ENCODE measurements at places on chromosomes 6 and 20.

- no peak for DNase-seq
These were observed 3.9 kb downstream of the SLC22A2 start for GRCh38 chr6:160254467-160255312.

- no peak for DNase-seq
These were observed 3.9 kb upstream of the SDCBP2 start for GRCh38 chr20:1332749-1333300.

- DNase-seq: no peak
These were observed 323.3 kb downstream of the CDH4 start for GRCh38 chr20:61575151-61575937.

DNA sequence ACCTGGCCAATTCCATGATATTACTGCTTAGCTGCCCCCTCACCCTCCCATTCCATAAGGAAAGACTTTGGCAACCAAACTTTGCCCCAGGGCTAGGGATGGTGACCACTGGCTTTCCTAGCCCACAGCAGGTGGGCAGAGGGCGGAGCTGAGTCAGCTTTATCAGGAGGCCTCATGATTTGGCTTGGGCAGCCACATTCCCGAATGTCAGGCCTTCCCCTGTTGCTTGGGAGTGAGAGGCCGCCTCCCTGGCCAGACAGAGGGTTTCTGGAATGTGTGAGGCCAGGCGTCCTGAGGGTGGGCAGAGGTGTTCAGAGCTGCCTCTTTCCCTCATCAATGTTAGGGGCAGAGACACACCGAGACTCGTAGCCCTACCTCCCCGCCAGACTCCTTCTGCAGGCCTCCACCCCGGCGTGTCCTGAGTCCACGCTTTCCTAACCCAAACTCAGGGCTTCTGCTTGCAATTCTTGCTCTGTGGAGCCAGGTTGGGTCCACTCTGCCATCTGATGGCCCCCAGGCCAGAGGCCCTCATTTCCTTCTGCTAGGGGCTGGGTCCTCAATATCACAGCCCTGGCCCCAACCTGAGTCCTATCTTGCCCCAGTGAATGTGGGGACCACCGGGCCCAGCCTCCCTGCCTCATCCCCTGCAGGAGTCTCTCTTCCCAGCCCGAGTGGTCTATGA, 19.3 kb downstream of the UQCC2 start:
- no peak for DNase-seq

GRCh38 chr6:144352331-144352730, 67.2 kb downstream of the UTRN start:
- no peak for DNase-seq

- no peak for DNase-seq
These were observed 50.8 kb downstream of the PSMG4 start for GRCh38 chr6:3309391-3310050.

DNA sequence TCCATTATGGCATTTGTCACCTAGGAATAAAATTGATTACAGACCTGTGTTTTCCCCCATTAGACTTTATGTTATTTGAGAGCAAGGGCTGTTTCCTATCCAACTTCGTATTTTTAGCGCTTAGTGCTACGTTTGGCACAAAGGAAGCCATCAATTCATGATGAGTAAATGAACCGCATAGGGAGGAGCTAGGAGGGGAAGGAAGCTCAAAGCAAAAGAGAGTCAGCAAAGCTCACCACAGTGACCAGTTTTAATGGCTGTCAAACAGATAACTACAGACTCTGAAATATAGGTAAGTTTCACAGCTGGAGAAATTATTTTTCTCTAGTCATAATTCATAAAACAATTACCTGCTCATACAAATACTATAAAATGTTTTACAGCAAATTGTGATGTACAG, 6.9 kb upstream of the SAMD3 start:
- DNase-seq: no peak

GRCh38 chr6:31691078-31691463, 10.2 kb upstream of the LY6G5C start:
- DNase-seq: no peak

DNA sequence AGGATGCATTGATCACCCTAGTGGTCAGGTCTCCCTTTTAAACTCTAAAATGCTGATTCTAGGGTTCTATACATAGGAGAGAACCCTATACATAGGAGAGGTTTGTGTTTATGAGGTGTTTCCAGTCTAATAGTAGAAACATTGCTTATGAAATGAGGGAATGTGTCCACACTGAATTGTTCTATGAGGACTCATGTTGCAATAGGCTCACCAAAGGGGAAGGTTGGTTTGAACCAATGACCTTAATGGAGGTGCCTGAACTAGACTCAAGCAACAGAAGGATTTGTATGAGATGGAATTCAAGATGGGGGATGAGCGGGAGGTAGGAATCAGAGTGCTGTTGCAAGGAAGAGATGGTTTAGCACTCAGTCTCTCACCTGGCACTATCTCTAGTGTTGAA, 33.5 kb upstream of the UBR2 start:
- DNase-seq: no peak

DNA sequence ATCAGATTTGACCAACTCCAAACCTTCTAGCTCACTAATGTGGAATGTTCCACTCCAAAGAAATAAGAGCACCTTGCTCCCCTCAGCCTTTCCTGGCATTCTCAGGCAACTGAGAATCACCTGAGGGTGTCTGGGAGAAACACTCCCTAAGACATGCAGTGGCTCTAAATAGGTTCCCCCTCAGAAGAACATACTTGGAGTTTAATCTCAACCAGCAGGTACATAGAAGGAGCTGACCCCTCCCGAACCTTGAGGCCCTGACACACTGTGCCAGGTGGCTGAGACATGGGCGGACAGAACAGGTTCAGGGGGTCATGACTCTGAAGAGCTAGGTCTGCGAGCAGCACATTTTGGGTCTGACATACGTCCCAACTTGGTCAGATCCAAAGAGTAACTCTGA, 107.6 kb upstream of the MAP3K4 start:
- DNase-seq: no peak

GRCh38 chr6:102417368-102417998, 1024.0 kb downstream of the GRIK2 start:
- DNase-seq: peak; percentile 13

GRCh38 chr20:16069389-16070010, 503.7 kb downstream of the KIF16B start:
- DNase-seq: no peak

DNA sequence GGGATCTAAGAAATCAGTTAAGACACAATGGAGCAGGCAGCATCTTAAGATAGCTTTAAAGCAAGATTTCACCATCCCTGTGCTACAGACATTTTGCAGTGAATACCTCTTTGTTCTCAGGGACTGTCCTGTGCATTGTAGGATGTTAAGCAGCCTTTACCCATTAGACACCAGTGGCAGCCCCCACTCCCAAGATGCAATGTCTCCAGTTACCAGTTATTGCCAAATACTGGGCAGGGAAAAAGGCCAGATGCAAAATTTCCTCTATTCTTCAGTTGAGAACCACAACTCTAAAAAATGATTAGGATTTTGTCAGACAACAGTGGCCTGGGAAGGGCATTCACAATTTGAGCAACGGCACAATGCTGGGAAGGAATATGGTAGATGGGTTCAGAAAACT, 6.1 kb downstream of the FBXO5 start:
- DNase-seq: no peak

GRCh38 chr6:143612186-143612585, 65.6 kb upstream of the PHACTR2 start:
- no peak for DNase-seq

DNA sequence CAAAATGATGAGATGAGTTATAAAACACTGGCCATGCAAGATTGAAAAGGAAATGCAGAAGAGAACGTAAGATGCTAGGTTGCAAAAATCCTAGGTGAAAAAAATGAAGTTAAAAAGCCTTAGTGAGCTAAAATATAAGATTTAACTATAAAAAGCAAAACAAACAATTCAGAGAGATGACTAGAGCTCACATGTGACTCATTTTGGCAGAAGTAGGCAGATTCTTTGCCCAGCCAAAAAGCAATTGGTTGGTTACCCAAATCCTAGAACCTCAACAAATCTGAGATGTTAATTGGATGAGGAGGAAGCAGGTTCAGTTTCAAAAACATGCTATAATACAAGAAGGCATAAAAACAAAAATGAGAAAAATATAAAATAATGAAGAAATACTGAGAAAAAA, 249.1 kb downstream of the OGFRL1 start:
- no peak for DNase-seq
